T-helper 17 cell (primary cell): ENCODE measurements at places on chromosomes 7 and 10. TPM values are rescaled to one million over a fixed set of nuclear protein-coding genes. Genes with fewer than 3 reads are reported as not detected.

AQP1 gene
- 0.83 TPM for total RNA-seq

DNA sequence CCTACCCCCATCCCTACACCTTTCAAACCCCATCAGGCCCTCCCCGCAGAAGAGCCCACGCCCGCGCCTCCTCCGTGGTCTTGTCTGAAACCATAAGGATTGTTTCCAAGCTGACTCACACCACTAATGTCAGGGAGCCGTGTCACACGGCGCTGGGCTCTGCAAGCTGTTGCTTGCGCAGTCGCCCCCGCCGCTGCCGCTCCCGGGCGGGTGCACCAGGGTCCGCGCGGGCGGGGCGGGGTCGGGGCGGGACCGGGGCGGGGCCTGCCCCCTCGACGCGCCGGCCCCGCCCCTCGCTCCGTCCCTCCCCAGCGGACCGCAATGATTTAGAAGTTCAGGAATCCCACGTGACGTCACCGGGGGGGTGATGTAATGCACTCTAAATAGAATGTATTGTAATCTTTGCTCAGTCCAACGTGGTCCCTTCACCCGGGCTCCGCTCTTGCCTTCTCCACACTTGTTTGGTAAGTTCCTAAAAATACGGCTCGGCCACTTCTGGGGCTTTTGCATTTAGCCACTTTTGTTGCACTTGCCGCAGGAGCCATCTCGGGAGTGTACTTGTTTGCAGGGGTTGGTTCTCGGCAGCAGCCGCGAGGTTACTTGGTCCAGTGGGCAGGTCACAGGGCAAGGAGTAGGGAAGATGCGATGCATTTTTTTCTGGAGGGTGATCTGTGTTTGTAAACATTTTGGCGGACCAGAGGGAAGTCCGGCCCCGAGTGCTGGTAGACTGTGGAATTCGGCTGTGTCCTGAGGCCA, 3.2 kb upstream of the CREB5 start:
- H3K4me1 ChIP-seq = peaks cover 18% of the 10 kb centered on the region
- peaks cover 79% of the 10 kb centered on the region for H3K27me3 ChIP-seq
- peaks cover 8% of the 10 kb centered on the region for H3K36me3 ChIP-seq
- no peak for DNase-seq
- peak overlapping the region; percentile 83 for H3K4me3 ChIP-seq

GRCh38 chr7:23593706-23594105, 3.5 kb upstream of the CCDC126 start:
- no peak overlapping the region for H3K4me3 ChIP-seq
- DNase-seq = no peak
- H3K27me3 ChIP-seq = no peaks in the 10 kb centered on the region
- peaks cover 3% of the 10 kb centered on the region for H3K36me3 ChIP-seq

- H3K27me3 ChIP-seq = no peaks in the 10 kb centered on the region
- H3K27ac ChIP-seq = no peak overlapping the region
- H3K4me1 ChIP-seq = peaks cover 4% of the 10 kb centered on the region
- peaks cover 14% of the 10 kb centered on the region for H3K36me3 ChIP-seq
Measured at GRCh38 chr10:35572583-35572982, 32.6 kb upstream of the GJD4 start.

- no peak overlapping the region for H3K27ac ChIP-seq
- H3K27me3 ChIP-seq = no peaks in the 10 kb centered on the region
- no peak for DNase-seq
- H3K4me1 ChIP-seq = peaks cover 17% of the 10 kb centered on the region
- no peaks in the 10 kb centered on the region for H3K36me3 ChIP-seq
Measured at GRCh38 chr10:67609996-67610793, 85.8 kb downstream of the CTNNA3 start.

- H3K4me1 ChIP-seq = no peaks in the 10 kb centered on the region
- no peak overlapping the region for H3K27ac ChIP-seq
- DNase-seq = no peak
- no peaks in the 10 kb centered on the region for H3K27me3 ChIP-seq
Measured at GRCh38 chr10:83666762-83667161, 472.5 kb upstream of the GHITM start.
